ENCODE measurements at places on chromosomes 7 and 10.

DNA sequence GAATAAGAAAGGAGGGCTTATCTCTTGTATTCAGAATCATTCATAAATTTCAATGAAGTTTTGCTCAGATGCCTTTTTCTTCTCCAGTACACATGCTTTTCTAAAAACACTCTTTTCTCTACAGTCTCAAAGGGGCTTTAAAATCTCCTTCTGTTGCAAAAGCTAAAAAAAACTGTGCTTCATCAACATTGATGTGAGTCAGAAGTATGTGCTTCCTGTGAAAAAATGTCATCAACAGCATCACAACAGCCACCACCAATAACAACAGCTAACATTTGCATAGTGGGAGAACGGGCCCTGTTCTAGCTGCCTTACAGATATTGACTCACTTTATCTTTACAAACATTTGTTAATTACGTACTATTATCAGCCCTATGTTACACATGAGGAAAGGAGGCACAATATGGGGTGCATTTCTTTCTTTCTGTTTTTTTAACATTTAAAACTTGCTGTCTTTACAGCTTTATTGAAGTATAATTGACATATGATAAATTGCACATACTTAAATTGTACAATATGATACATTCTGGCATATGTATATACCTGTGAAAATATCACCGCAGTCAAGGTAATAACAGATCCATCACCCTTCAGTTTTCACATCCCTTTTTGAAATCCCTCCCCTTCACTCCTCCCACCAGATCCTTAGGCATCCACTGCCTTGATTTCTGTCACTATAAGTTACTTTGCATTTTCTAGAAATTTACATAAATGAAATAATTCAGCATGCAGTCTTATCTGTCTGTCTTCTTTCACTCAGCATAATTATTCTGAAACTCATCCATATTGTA, 1605.4 kb upstream of the LRRTM3 start:
- DNase-seq, result no peak

DNA sequence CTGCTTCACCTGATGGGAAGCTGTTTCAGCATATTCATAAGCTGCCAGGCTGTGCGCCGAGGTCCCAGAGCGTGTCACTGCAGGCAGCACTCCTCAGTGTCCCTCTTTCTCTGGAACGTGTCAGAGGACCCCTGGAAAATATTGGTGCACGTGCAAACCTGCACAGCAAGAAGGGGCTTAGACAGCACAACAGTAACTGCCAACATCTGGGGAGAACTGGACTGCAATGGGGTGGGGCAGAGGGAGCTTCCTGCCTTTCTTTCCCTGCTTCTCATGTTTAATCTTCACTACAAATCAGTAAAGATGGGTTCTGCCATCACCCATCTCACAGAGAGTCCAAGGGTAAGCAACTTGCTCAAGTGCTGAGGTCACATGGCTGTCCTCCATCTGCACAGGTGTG, 86.5 kb upstream of the GPR26 start:
- no peak for DNase-seq

GRCh38 chr10:83983578-83984255, 155.6 kb upstream of the GHITM start:
- no peak for DNase-seq

DNA sequence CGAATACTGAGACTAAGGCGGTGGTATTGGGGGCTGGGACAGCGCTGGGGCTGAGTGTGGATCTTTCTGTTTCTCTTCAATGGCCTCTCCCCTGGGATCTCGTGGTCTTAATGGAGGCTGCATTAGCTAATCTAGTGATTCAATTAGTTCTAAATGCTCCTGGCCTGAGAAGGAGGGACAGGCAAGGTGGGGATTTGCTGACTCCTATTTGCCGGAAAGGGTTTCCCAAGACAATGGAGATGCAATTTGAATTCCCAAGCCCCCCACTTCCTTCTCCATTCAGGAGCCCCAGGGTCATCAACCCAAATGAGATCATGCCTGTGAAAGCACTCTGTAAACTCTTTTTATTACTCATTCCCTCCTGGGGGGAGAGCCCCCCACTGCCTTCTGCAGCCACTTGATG, 111.7 kb upstream of the PLXNA4 start:
- DNase-seq, result no peak

DNA sequence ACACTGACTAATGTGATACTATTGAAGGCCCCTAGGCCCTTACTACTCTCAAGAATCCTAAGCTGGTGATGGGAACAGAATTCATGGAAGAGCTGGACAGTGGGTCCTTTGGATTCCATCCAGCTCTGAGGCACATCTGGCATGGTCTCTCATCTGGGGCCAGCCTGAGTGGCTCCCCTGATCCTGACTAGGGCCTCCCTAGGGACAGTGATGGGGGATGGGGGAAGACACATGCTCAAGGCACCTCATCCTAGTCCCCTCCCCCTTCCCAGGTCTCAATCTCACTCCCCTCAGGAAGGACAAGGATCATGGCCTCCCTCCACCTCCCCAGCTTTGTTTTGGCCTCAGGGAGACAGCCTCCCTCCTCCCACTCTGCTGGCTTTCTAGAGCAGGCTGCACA, 1.8 kb downstream of the KCNIP2 start:
- no peak for DNase-seq
